ENCODE measurements at places on chromosomes 16 and 17.

DNA sequence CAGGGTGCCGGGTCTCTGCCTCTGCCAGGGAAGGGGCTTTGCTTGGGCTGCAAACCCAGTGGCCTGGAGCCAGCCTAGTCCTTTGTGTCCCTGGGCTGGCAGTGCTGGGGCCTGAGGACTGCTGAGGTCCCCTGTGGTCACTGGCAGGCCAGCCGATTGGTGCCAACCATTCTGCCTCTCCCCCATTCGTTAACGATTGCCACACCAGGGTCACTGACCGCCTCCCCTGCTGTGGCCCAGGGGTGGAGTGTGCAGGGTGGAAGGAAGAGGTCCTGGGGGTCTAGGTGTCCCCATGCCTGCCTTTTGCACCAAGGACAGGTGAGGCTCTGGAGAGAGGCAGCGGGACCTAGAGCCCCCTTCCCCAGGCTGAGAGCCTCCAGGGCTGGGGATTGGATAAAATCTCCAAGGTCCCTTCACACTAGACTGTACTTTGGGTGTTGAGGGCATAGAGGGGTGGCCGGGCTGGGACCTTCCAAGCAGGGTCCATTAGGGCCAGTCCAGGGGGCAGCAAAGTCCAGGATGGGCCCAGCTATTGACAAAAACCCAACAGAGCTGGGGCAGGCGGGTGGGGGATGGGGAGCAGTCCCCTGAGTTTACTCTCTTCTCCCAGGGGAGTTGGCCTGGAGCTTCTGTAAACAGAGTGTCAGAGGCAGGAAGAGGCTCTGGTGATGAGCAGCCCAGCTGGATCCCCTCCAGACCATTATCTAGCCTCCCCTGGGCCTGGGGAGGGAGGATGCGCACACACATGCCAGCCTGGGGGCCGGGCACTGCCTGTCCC is 1.1 kb downstream of the VASN start:
- DNase-seq = no peak

DNA sequence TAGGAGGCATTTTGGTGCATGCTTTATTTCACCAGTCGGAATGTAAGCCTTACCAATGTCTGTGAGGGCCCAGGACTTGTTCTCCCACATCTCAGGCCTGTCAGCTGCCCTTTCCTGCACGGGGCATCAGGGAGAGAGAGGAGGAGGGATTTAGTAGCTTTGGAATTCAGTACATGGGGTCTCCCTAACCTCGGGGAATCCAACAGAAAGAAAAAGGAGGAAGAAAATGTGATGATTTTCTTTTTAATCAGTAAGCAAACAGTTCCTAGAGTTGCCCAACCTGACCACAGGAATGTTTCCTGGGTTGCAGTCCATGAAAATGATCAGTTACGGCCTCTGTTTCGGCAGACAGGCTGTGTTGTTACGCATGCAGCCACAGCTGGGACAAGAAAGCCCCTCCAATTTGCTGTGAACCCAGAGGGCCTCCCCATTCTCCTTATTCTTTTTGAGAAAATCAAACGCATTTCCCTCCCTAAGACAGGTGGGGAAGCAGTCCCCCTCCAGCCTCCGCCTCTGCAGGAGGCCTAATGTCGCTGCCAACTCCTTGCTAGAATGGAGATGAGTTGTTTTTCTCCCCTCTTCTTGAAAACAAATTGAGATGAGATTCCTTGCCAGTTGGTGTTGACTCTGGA is 53.1 kb upstream of the TANGO6 start:
- DNase-seq = no peak

GRCh38 chr16:88329726-88330700 is 52.7 kb upstream of the ZNF469 start:
- no peak for DNase-seq

- no peak for DNase-seq
Measured at GRCh38 chr17:72863526-72864211, 228.8 kb downstream of the SLC39A11 start.

GRCh38 chr16:68519225-68519745 is 19.8 kb upstream of the ZFP90 start:
- DNase-seq = no peak

- DNase-seq = no peak
Measured at GRCh38 chr17:44736551-44737240, 22.1 kb upstream of the ADAM11 start.

DNA sequence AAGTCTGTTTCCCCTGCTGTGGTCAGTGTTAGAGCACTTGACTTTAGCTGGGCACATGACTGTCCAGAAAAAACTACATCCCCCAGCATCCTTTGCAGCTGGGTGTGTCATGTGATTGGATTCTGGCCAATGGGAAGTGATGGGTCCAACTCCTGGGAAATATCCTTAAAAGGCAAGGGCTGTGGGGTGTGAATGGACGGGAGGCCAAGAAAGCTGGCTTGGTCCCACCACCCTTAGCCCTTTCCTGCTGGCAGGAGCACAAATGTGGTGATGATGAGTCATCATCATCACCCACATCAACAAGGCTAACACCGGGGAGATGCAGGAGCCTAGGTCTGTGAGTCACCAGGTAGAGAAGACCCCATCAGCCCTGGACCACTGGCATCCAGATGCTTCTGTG is 341.7 kb downstream of the C16orf95 start:
- DNase-seq = no peak

GRCh38 chr16:580946-581498 is 8.8 kb upstream of the RAB40C start:
- no peak for DNase-seq

GRCh38 chr16:90020260-90020837 is 1.1 kb upstream of the DBNDD1 start:
- DNase-seq = no peak

GRCh38 chr16:12229759-12230594 is 253.4 kb downstream of the SNX29 start:
- DNase-seq = no peak

- no peak for DNase-seq
Measured at GRCh38 chr17:731644-732066, 741 bp upstream of the TLCD3A start.

DNA sequence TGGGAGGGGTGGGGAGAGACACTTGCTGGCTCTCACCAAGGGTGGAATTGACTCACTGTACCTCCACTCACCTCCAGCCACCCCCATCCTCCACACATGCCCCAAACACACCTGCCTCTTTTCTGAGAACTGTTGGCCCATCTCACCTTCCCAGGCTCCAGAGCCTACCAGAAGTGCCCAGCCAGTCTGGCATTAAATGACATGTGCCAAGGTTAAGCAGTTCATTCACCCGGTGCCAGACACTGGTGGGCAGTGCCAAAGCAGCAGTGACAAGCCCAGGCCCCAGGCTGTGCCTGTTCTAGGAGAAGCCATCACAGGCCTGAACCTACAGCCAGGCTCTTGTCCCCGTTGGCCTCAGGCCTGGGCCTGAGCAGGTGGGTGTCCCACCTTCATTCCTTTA is 11.2 kb downstream of the MVP start:
- no peak for DNase-seq

- peak; percentile 56 for DNase-seq
Measured at GRCh38 chr17:3911271-3912053, 4.8 kb downstream of the P2RX1 start.

- no peak for DNase-seq
Measured at GRCh38 chr17:73539166-73539565, 105.1 kb downstream of the SDK2 start.

- DNase-seq = no peak
Measured at GRCh38 chr17:43003542-43004172, 2.9 kb upstream of the IFI35 start.
